Kidney glomerular epithelial cell (primary cell): ENCODE measurements at places on chromosomes 5 and 9.
A peak's percentile ranks its signal among the peaks of the same experiment; 100 is the strongest.

DNA sequence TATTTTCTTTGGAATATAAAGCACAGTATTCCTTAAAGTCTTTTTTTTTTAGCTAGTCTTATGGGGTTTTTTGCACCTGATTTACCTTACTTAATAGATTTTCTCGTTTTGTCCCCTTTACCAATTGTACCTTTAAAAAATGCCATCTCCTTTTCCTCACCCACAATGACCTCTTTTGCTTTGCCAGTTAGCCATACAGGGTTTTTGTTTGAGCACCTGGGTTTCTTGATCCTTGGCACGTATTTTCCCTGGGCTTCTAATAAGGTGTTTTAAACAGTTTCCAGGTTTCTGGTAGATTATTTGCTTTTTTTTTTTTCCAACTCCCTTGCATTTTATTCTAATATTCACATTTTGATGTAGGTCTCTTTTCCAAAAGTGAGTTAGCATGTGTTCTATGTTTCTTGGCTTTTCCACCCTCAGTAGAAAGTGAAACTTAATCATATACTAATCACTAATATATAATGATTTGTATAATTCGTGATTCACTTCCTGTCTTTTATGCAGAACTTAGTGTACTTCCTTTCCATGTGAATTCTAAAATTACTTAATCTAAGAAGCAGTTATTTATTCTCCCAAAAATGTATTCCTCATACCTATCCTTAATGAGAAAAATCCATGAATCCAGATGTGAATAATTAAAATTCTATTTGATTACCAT is 673.9 kb upstream of the RGMB start:
- DNase-seq = no peak

- no peak for DNase-seq
These were observed 95.6 kb downstream of the ARSB start for GRCh38 chr5:78889369-78890140.

DNA sequence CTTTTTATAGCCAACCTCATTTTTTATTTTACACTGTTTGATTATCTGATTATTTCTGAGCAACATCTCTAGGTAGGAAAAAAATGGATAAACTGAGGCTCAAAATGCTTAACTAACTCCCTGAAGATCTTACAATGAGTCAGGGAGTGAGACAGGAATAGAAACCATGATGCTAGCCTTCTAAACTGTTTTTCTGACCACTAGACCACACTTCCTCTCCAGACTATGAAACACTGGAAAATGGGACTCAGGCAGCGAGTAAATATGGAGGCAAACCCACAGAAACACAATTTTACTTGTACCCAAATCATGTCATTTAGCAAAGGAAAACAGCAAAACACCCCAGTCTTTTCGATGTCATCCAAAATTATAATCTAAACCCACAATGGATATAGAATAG is 129.9 kb upstream of the ANKH start:
- no peak for DNase-seq

DNA sequence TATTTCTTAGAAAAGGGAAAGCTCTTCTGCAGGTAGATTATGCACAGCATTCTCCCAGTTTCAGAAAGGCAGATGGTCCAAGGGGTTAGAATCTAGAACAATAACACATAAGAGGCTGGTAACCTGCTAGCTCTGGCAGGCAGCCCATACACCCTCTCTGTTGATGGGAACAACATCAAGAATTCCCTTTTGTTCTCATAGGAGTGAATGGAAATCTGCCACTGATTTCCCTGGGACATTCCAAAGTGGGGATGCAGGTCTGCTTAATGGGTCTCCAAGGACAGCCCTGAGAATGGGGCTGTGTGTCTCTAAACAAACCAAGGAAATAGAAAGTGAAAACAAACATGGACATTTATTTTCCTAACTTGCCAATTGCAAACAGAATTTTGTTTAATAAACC is 456.8 kb downstream of the EBF1 start:
- DNase-seq = no peak

DNA sequence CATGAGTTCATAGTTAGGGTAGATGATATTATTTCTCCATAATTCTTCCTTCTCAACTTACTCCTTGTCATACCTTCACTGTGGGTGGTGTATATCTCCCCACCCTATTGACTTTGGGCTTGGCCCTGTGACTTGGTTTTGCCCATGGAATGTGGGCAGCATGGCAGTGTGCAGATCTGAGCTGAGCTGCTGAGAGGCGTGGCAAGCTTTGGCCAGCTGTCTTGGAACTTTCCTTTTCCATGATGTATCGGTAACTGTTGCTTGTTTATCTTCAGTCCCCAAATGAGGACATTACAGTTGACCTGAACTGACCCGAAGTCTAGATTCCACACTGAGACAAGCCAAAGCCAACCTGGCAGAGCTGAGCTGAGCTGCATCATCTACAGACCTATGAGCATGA is 70.4 kb downstream of the RALGPS1 start:
- DNase-seq = no peak

DNA sequence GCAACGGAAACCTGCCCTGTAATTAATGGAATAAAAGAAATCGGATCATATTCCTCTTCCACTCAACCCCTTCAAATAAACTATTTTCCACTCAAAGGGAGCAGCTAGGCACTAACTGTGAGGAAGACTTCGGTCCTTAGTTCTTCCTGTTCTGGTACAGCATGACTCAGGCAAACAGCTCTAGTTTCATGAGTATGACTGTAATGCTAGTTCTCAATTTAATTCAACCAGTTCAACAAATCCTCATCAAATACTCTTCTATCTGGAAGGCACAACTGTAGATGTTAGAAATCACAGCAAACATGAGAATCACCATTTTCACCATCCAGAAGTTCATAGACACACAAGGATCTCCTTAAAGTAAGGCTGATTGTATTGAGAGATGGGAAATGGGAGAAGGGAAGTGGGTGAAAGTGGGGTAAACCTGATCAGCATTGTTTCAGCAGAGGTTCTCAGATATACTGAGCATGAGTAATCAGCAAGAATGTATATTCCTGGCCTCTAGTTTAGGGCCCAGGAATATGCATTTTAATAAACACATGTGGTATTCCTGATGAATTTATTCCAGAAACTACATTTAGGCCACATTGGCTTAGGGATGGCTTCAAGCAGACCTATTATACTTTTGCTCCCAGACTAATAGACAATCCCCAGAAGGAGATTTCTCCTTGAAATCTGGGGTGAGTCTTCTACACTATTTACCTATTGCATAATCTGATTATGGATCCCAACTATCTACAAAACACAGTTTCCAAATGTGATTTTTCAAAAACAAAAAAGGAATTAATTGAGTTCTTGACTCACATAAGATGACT is 141.1 kb upstream of the SLC12A2 start:
- DNase-seq = peak; percentile 19

DNA sequence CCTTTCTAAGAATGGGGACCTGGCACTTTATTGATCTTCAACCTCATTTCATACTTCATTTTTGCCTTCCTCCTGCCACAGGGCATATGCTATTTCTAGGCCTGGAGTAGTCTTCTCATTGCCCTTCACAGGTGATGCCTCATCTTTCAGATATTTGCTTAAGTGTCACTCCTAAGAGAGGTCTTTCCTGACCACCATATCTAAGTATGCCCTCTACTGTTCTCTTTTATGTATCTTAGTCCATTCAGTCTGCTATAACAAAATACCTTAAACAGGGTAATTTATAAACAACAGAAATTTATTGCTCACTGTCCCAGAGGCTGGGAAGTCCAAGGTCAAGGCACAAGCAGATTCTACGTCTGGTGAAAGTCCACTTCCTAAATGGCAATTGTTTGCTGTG is 99.1 kb downstream of the ADAMTS6 start:
- no peak for DNase-seq

GRCh38 chr9:94147776-94148175 is 63.5 kb downstream of the PTPDC1 start:
- DNase-seq = no peak

- no peak for DNase-seq
These were observed 14.0 kb upstream of the GLRX start for GRCh38 chr5:95836544-95836943.

DNA sequence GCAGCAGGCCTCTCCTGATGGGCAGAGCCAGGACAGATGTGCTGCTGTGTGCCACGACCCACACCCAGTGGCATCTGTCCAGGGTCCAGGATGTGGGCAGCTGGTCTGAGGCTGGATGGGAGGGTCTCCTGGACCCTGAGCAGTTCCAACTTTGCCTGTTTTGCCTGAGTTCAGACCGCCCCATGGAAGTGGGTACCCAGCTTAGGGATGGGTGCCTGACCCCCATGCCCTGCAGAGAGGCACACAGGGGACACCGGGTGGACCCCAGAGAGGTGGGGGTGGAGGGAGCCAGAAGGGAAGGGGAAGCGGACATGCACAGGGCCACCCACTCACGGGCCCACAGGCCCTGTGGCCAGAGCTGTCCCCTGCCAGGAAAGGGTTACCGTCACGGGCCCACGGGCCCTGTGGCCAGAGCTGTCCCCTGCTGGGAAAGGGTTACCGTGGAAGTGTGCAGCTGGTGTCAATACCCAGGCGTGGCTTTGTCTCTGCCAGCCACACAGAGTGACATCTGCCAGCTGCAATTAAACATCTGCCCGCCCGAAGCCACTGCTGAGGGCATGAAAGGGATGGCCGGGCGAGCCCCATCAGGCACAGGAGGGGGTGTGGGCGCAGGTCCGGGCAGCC is 50.0 kb downstream of the NACC2 start:
- DNase-seq = no peak

- DNase-seq = no peak
These were observed 242.1 kb downstream of the BNC2 start for GRCh38 chr9:16628413-16628812.

GRCh38 chr5:66933066-66933465 is 263.5 kb downstream of the CD180 start:
- peak; percentile 42 for DNase-seq

DNA sequence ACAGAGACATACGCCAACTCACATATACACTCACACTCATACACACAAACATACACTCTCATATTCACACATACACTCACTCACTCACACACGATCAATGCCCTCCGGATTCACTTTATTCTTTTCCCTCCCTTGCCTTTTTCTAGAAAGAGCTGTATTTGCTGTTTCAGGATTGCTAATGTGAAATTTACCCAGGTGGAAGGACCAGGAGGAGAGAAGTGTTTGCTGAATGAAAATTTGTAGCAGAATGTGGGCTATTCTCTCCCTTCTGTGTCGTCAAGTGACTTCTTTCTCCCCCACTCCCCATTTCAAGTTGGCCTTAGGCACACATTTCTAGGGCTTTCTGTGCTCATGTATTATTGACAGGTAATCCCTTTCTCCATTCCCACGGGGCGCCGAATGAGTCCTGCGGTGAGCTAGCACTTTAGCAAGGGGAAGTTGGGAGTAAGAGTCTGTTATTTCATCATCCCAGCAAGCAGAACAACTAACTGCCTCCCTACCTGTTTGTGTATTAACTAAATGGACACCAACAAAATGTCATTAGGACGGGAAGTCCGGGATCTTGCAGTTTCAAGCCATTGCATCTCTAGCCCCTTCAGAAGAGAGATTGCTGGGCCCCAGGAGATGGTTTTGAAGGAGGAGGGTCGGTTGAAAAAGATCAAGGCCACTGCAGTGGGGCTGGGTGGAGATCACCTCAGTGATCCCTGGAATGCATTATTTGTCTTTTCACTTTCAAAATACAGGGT is 97.1 kb upstream of the TAF11L2 start:
- no peak for DNase-seq

DNA sequence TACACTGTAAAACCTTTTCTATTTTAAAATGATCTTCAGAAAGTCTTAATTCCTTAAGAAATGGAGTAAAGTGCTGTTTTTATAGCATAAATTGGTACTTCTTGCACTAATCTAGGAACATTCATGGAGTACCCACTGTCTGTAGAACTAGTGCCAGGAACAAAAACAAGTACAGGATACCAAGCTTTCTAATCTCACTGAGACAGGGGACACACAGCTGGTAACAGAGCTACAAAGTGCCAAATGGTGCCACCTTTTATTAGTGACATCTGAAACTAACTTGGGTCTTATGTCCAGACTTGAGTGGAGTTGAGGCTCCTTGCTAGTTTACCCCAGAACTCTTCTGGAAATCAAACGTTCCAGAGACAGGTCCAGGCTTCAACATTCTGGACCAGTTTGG is 57.9 kb downstream of the RNF130 start:
- no peak for DNase-seq

DNA sequence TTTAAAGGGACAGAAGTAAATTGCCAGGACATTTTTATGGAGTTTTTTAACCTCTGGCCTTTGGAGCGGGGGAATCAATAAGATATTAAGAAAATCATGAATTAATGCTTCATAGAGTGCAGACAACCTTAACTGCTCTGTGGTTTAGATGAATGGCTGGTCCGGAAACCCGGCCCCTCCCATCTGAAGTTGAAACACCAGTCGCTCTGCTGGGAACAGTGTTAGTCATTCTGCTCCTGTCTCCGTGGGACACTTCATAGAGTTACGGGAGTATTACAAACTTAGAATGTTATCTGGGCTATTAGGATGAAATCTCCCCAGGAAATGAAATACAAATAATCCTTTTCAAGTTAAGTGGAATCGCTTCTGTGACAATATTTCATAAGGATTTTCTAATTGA is 110.1 kb upstream of the IRX2 start:
- DNase-seq = no peak

DNA sequence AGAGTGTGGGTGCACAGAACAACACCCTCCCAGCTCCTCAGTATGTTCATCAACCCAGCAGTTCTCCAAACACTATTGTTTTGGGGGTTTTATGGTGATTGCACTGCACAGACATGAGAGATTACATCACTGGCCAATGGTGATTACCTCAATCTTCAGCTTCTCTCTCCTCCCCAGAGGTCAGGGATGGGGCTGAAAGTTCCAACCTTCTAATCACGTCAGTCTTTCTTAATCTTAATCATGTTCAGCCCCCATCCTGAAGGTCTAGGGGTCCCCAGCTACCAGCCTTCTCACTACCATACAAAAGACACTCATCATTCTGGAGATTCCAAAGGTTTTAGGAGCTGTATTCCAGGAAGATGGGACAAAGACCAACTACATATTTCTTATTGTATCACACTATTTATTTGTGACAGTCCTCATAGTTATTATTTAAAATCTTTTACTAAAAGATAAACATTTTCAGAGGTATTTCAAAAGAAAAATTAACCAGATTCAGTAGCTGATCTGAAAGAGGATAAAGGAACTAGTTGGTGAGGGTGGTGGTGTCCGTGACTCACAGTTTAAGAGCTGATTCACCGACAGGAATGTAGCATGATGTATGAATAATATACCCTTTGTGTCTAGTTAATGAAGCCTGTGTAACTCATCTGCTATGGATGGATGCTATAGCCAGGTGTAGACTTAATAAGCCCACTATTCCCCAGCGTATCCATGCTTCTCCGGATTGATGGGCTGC is 35.6 kb downstream of the RASEF start:
- peak; percentile 95 for DNase-seq
